Stimulated activated CD8-positive, alpha-beta memory T cell treated with anti-CD3 and anti-CD28 coated beads, Interleukin-12 subunit alpha, Interleukin-12 subunit beta, amount 100 ng/mL, for 1 hour (primary cell): ENCODE measurements at places on chromosomes 12 and 14.
A peak's percentile ranks its signal among the peaks of the same experiment; 100 is the strongest.

DNA sequence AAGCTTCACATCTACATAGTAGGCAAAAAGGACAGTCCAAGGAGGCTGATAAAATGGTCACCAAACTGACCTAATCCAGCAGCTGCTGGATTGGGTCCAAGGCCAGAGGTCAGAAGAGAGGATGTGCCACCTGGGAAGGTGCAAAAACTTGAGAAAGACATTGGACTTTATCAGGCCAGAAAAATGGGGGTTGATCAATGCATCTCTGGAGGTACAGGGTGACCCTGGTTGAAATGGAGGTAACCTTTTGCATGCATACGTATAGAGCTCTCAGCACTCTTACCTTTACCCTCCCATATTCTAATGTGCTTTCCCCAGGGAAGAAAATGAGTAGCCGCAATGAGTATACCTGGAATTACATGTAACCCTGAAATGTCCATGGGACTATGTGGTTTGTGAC is 16.0 kb downstream of the BTG1 start:
- DNase-seq: no peak

DNA sequence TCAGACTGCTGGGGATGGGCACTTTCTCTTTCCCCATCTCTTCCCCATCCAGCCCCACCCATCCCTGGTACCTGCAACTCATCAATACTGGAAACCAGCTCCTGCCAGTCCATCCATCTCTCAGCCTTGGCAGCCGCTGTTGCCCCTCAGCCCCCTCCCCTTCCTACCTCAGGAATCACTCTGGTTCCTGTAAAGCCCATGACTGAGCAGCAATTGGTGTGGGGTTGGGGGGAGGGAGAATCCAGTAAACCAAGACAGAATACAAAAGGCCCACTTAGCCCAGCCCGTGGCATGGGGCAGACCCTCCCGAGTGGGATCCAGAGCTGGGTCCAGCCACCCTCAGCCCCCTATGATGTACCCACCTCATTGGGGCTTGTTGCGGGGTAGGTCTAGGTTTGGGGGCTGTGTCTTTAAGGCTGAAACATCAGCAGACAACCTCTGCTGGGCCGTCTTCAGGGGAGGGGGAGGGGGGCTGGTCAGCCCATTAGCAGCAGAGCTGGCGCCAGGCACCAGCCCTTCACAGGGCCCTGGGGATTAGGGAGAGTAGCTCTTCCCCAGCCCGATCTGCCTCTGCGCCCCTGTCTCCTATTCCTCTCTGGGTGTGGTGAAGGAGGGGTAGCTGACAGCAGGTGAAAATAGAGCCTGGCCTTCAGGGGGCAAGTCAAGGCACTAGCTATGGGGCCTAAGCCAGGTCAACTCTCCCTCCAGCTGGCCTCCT is 702 bp upstream of the PRPH start:
- DNase-seq: no peak

- DNase-seq: no peak
Measured at GRCh38 chr12:9367201-9367600, 159.0 kb upstream of the PZP start.

DNA sequence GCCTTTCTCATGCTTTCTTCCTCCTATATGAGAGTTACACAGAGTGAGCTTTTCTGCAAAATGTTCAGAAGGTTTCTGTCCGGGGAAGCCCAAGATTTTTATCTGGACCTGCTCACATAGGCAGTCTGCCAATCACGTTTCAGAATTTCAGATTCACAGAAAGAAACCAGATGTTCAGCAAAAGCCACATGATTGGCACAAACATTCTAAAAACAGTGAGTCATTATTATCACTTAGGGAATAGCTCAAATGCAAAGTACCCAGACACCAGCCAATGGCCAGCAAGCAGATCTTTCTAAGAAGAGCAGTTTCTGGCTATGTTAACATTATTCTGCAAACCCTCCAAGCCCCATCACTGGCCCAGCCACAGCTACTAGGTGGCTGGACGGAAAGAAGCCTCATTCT is 1558.5 kb upstream of the TMEM132C start:
- no peak for DNase-seq

DNA sequence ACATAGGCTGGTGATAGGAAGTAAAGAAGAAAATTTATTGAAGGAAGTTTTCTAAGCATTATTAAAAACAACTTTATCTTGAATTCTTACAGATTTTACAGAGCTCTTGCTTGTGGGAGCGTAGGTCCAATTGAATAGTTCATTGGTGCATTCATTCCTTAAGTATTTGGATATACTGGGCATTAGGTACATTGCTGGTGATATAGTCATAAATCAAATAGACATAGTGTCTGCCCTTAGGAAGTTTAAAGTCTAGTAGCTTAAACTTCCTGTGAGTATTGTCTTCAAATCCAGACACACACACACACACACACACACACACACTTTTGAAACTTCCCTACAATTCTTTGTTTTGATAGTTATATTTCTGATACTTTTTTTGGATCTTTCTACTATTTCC is 226.7 kb downstream of the FUT8 start:
- DNase-seq: no peak

DNA sequence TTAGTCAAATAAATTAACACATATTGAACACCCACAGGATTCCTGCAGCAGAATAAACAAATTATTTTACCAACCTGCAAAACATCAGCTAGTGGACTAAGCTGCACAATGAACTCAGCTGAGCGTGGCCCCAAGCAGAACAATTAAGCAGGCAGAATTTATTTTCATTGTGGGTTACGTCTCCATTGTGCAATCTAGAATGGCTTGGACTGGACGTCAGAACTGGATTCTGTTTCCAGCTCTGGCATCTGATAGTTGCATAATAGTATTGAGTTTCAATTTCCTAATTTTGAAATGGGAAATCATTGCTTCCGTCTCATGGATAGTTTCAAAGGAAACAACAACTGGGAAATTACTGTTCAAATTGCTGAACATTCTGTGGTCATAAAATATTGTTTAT is 35.5 kb upstream of the RERG start:
- no peak for DNase-seq

DNA sequence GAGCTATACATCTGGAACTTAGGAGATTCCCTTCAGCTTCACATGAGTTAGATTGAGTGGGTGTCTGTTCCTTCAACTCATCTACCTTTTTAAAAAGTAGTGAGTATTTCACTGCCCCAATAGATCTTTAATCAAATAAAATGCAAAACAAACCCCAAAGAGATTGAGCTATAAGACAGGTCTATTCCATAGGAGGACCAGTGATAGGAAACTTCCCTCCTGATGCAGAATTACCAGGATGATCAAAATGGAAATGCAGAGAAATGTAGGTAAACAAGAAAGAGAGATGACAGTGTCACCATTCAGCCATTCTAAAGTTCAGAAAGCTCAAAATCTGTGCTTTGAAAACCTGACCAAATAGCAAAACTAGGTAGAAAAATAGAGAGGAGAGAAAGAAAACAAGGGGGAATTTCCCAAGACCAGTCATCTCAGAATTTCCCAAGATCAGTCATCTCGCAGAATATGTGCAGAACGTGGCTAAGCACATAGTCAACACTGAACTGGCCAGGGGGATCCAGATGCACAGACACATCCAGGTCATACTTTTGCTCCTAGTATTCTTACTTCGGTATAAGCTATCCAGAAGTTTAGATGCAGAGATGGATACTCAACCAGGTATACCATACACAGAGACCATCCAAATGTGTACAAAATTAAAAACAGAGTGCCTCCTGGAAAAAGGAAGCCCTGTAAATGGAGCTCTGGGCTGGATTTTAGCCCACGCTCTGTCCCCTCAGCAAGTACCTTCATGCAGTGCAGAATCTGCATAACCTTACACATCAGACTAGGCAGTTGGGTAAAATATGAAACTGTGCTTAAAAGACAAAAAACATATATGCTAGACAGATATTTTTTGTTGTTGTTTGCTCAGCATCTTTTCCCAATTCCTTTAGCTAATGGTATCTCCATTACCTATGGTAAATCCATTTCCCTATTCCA is 27.4 kb downstream of the SLC41A2 start:
- DNase-seq: no peak

GRCh38 chr14:100777818-100778525 is 47.9 kb upstream of the MEG3 start:
- no peak for DNase-seq

GRCh38 chr12:3538466-3539030 is 47.5 kb downstream of the PRMT8 start:
- no peak for DNase-seq

DNA sequence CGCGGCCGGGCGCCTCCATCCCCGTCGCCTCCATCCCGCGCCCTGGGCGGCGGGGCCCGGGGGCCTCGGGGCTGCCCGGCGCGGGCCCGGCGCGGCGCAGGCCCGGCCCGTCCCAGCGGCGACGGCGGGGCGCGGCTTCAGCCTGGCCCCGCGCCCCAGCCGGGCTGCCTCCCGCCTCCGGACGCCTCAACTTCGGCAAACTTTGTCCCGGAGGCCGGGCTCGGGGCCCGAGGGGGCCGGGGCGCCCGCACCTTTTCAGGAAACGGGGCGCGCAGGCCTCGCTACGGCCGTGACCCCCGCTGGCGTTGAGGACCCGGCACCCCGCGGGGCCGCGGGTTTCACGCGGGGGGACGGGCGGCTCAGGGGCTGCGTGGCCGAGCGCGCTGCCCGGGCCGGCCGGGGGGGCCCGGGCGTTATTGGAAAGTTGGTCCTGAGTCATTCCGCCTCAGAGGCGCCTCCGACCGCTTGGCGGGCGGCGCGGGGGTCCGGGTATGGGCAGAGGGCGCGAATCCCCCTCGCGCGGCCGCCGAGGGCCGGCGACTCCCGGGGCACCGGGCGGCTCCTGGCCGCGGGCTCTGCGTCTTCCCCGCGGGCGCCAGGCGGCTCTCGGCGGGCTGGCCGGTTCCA is 575 bp downstream of the TRAF3 start:
- DNase-seq: no peak

GRCh38 chr14:85333313-85333712 is 196.6 kb upstream of the FLRT2 start:
- no peak for DNase-seq

DNA sequence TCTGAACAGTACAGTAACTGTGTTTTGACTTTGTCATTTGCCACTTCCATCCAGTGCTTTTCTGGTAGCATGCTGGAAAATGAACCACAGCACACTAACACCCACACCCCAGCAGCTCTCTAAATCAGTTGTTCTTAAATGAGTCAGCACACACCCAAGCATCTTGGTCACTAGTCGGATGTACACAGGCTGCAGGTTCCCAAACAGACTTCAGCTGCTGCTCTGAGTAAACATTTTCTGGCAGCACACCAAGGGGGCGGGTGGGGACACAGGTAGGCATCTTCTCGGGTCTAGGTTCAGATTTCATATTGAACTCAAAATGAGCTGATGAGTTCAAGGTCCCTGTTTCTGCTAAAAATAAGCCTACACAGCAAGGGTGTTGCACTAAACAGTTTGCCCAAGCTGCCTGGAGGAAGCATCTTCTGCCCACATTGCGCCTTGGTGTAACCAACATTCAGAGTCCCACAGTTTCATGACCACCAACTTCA is 39.8 kb downstream of the IFNG start:
- DNase-seq: peak; percentile 7

DNA sequence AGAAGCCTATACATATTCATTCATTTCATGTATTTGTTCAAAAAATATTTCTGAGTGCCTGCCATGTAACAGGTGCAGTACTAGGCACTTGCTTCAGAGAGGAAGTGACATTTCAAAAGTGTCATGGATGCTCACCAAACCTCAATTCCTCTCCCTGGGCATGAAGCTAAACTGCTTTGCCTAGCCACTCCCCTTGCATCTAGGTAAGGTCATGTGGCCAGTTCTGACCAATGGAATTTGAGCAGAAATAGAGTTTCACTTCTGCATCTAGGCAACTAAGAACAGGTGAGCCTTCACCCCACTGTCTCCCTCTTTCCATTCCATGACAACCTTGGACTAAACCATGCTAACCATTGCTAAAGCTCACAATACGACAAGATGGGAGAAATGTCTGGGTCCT is 27.6 kb downstream of the TC2N start:
- DNase-seq: no peak

DNA sequence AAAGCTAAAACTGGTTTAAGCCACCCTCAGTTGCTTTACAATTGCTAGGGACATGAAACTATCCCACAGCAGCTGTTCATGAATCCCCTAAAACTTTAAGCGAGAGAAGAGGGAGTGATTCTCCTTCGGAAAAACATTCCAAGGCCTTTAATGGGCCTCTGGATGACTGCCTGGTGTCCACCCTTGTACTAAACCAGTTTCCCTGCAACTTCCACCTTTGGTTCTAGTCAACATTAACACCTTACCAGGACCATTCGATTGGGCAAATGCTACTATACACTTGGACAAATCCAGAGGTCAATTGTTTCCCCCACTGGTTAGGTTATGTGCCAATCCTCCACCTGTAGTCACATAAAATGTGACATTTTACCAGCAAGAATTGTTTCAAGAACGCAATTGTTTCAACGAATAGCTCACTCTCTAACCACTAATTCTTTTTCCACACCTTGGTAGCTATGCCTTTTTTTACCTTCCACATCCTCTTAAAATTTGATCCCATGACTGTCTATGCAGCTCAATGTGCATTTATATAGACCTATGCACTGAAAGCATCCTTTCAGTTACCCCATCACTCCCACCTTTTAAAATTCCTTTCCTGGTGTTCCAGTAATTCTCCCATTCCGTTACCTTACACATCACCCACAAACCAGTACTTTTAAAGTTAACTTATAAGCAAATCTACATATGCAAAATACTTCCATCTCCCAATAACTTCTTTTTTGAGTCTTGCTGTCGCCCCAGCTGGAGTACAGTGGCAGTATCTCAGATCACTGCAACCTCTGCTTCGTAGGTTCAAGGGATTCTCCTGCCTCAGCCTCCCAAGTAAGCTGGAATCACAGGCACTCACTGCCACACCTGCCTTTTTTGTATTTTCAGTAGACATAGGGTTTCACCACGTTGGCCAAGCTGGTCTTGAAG is 3.6 kb downstream of the UBC start:
- DNase-seq: no peak

DNA sequence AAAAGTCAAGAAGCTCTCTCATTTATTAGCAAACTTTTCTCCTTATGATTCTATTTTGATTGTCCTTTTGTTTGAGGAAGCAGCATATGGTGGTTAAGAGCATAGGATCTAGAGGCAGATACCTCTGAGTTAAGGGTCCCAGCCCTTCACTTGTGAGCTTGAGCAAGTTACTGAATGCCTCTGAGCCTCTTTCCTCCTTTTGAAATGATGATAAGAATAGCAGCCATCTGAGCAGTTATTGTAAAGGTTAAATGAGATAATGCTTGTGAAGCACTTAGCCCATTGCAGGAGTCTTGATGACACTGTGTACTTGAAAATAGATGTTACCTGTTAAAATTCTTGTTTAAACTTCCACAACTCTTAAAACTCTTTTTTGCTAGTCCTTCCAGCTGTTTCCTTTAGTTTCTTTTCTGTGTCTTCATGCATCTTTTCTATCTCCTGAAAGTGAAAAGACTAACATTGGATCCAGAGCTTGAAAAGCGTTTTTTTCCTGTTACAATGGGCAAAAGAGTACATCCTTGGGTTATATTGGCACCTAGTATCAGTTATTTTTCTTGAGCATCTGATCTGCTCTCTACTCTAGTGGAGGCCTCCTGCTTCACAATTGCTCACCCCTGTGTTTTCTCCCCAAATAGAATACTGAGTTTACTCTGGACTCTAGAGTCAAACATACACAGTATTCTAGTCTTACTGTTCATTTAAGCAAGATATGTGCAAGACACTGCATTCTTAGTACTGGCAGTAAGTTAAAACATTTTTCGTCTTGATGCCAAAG is 3.1 kb downstream of the HIF1A start:
- no peak for DNase-seq
